ENCODE measurements at places on chromosomes 12 and 14. TPM values are rescaled to one million over a fixed set of nuclear protein-coding genes. Genes with fewer than 3 reads are reported as not detected.

Gene POP5
- total RNA-seq = 59.7 TPM

Gene PLEKHH1
- total RNA-seq = 33.3 TPM

Gene CACNA1C
- total RNA-seq = 1.9 TPM

Gene KRT86
- 0.15 TPM for total RNA-seq

Gene ADGRD1
- 1.3 TPM for total RNA-seq

Gene POU6F1
- total RNA-seq = 8.7 TPM

Gene CNOT2
- total RNA-seq = 64.8 TPM

Gene RAD9B
- total RNA-seq = not detected

Gene SLC6A13
- total RNA-seq = not detected

DNA sequence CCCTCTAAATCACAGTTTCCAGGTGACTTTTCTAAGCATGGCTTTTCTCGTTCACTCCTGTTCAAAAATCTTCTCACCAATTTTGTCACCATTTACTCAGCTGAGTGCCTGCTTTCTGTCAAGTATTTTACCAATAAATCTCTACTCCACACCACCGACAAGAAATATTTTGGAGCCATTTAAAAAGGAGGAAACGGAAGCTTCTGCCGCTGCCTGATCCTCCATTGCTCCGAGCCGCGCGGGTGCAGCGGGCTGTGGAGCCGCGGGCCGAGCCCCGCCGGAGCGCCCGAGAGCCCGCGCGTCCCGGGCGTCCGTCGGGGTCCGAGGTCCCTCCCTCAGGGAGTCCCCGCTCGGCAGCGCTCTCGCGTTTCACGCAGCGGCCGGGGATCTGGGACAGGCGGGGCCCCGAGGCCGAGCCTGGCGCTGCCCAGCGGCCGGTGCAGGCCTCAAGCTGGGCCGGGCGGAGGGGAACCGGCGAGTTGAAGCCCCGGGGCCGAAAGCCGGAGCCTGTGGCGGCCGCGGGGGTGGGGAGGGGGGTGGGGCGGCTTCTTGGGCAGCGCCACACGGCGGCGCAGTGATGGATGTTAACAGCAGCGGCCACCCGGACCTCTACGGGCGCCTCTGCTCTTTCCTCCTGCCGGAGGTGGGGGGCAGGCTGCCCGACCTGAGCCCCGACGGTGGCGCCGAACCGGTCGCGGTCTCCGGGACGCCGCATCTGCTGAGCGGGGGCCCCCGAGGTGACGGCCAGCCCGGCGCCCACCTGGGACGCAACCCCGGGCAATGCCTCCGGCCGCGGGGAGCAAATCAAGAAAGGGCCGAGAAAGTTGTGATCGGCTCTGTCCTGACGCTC, 1.1 kb upstream of the HEBP1 start:
- no peak for DNase-seq

GRCh38 chr12:49019120-49019430, 499 bp upstream of the PRKAG1 start:
- DNase-seq = no peak

DNA sequence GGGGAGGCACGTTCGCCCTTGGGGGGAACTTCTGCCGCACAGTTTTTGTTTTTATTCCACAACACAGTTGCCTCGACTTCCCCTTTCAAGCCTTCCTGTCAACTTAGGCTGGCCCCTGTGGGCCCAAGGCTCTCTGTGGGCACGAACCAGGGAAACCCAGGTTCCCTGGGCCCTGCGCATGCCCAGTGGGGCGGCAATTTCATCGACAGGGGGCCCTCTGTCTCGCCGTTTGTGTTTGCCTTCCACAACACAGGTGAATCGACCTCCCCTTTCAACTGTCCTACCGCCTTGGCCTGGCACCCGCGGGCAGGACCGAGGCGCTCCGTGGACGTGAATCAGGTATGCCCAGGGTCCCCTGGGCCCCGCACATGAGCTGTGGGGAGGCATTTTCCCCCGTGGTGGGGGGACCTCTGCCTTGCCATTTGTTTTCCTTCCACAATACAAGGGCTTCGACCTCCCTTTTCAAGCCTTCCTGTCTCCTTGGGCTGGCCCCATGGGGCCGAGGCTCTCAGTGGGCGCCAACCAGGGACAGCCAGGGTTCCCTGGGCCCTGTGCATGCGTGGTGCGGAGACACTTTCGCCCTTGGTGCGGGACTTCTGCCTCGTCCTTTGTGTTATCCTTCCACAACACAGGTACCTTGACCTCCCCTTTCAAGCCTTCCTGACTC, 354.0 kb downstream of the ALG10 start:
- no peak for DNase-seq

DNA sequence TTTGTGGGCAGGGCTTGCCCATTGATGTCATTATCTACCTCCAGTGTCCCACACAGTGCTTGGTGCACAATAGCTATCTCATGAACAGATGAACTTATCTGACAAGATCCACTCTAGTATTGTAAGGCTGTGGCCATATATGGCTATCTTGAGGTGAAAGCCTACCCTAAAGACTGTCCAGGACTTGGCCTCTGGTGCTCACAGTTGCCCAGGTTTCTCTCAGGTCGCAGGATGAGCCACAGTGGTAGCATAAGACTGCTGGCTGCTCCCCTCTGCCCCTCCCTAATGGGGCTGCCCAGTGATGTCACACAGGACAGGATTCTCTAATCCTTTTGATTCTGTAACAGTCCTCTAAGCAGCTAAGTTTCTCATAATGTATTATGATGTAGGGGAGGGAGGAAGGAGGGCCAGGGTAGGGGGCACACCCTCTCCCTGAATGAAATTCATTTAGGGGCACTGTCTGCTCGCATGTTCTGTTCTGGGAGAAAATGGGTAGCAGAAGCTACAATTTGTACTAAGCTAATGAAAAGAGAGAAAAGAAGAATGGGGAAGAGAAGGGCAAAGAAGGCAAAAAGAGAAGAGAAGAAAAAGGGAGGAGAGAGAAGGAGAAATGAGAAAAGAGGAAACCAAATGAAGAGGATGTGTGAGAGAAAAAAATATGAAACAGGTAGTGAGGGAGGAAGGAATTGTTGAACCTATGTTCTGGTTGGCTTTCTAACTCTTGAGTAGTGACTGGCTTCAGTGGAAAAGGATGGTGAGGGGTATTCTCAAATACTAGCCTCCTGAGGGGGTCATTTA, 3.4 kb upstream of the PPM1A start:
- DNase-seq = no peak

- no peak for DNase-seq
Measured at GRCh38 chr14:24817212-24818057, 183.4 kb upstream of the GZMB start.

DNA sequence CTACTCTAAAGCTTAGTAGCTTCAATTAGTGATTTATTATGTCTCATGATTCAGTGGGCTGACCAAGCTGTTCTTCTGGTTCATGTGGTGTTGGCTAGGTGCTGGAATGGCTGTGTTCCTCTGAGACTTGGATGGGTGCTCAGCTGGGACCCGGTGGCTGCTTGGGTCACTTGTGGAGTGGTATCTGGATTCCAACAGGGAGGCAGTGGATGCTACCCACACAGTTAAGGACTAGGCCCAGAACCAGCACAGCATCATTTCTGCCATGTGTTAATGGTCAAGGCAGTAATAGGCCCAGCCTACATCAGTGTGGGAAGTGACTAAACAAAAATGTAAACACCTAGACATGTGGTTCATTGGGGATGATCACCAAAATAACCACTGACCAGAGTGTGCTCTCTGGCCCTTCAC, 72.2 kb downstream of the FGD4 start:
- DNase-seq = no peak

GRCh38 chr12:51391283-51392123, at the start of gene GALNT6:
TSS of gene GALNT6 (minus strand) at chr12:51391406. CDS start at chr12:51379781, 11,625 bp downstream.
- peak; percentile 78 for DNase-seq

DNA sequence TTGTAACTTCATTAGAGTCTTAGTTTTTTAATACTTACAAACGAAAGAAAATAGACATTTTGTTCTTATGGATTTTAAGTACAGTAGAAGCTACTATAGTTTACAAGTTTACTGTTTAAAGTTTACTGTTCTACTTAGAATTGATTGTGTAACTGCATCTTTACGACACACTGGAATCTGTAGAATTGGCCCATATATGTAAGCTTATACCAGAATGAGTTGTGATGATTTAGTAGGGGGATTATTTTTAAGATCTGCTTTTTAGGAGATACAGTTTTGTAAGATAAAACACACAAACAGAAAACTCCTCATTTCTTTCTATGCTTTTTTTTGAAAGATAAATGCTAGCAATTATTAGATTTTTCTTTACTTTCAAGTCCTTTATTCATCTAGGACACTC, 30.2 kb upstream of the NAV3 start:
- no peak for DNase-seq

GRCh38 chr12:7832059-7832696, 40.5 kb downstream of the SLC2A14 start:
- DNase-seq = no peak

GRCh38 chr14:99672506-99673304, 11.4 kb upstream of the CYP46A1 start:
- DNase-seq = no peak

Data from H1 (cell line).